ENCODE measurements at places on chromosomes 3 and 15.
A peak's percentile ranks its signal among the peaks of the same experiment; 100 is the strongest.

- no peak for DNase-seq
Observed at GRCh38 chr3:126326629-126327028, 30.6 kb downstream of the KLF15 start.

DNA sequence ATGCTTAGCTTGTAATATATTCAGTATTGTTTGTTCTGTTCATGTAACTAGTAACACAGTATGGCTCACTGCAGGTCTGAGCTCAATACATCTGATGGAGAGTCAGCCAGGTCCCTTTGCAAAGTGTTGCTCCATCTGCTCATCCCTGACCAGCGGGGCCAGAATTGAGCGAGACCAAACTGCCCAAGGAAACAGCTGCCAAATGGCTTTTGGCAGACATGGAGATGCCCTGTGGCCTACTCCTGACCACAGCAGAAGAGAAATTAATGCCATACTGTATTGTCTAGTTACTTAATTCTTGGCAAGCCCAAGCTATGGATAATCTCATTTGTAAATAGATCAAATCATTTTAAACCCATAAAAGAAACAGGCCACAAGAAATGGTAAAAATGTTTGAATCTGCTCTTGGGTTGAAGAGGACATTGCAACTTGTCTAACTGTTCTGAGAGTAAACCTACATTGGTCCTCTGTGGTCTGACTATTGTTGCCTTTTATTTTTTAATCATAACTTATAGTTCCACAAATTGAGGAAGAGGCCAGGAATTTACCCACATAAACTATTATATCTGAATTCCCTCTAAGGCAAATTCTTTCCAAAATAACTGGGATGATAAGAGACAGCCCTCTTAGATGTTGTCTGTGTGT lies 209.5 kb downstream of the EBLN2 start:
- no peak for DNase-seq

DNA sequence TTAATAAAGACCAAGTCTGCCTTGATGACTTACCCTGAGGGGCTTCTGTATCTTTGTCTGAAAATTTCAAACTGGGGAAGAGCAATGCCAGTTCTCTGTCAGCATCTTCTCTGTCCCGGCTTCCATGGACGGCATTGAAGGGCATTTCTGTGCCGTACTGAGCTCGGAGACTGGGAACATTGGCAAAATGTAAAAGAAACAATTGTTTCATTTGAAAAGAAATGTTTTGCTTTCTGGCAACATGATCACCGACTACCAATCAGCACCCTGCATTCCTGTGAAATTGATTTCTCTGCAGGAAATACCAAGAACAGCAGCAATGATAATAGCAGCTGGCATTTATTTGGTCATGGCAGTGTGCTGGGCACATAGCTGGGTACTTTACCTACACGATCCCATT lies 26.2 kb downstream of the NME9 start:
- DNase-seq, result no peak

- DNase-seq, result no peak
Observed at GRCh38 chr3:129985113-129985512, 10.6 kb downstream of the TRH start.

DNA sequence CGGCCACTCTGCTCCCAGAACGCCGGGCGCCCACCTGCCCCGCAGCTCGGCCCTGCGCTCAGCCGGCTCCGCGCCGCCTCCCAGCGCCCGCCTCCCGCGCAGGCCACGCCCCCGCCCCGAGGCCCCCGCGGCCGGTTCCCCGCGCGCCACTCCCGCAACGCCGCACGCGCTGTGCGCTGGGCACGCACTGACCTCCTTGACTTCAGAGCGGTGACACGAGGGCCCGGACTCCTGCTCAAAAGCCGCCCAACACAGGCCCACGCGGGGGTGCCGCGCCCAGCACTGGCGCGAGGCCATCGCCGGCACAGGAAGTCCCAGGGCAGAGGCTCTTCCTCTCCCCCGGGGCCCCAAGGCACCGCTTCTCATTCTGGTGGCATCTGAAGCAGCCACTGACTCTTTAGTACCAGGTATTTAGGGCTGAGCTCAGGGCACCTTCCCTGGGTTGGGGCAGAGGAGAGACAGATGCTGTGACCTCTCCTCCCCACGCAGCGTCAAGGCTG lies 12.4 kb downstream of the TNK2 start:
- peak; percentile 69 for DNase-seq

GRCh38 chr15:27084844-27085243 lies 113.9 kb downstream of the GABRG3 start:
- DNase-seq, result no peak
